ENCODE measurements at places on chromosomes 2 and 18.

DNA sequence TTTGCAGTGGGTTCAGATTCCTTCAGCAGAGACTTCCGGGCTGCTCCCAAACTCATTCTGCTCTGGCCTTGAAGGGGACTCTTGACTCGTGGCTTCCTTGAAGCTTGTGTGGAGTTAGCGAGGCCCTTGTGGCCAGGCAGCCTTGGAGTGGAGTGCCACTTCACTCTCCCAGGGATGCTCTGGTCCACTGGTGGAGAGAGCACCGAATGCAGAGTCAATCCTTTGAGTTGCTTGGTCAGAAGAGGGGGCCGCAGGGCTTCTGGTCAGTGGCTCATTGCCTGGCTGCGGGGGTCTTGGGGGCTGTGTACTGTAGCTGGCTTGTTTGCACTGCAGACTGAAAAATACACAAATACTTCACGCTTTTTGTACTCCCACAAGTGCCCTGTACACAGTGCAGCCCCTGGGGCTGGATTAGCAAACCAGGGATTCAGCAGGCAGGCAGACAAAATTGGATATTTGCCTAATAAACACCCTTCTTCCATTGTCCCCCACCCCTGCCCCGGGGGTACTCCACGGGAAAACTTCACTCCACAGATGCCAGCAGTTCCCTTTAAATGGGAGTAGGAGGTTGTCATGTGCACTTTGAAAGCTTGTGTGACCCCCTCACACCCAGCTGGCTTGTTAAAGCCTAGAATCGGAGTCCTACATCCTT, 3.2 kb downstream of the GLI2 start:
- DNase-seq, result no peak

DNA sequence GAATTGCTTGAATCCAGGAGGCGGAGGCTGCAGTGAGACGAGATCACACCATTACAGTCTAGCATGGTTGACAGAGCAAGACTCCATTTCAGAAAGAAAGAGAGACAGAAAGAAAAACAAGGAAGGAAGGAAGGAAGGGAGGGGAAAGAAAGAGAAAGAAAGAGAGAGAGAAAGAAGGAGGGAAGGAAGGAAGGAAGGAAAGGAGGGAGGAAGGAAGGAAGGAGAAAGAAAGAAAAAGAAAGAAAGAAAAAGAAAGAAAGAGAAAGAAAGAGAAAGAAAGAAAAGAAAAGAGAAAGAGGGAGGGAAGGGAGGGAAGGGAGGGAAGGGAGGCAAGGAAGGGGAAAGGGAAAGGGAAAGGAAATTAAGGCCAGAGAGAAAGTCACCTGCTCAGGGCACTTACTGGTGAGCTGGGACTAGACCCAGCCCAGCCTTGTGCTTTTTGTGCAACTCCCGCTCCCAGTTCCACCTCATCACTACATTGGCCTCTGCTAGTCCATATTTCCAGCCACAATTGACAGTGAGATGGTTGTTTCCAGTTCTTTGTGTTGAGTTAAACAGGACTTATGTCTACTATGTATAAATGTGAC, 35.7 kb downstream of the MOGAT1 start:
- DNase-seq, result no peak

GRCh38 chr2:174683392-174683759, 80.9 kb downstream of the CHRNA1 start:
- no peak for DNase-seq

GRCh38 chr2:170744248-170745002, 25.8 kb upstream of the ERICH2 start:
- DNase-seq, result no peak

DNA sequence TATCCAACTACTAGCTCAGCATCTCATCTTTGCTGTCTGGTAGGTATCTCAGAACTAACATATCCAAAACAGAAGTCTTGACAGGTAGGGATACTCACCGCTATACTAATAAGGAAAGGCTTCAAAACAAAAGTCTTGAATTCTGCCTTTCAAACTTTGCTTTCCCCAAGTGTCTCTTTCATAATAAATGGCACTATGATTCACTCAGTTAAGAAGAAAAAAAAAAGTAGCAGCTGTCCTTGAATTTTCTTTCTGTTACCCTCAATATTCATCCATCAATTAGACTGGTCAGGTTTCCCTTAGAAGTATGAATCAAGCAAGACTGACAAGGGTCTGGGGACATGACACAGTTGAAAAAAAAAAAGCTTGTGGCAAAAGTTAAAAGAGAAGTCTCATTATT, 175.1 kb downstream of the GULP1 start:
- DNase-seq, result no peak

DNA sequence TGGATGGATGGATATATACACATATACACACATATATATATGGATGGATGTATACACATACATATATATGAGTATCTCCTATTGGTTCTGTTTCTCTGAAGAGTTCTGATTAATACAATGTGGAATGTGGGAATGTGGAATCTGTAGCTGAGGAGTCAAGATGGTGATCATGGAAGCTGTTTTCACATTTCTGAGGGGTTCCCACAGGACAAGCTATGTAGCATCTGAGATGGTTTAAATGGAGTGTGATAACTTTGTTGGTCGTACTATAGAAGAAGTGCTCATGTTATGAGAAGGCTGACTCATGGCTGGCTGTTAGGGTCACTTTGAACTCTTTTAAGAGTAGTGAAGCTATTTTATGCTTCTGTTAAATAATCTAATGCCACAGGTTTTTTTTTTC, 279.7 kb downstream of the MEIS1 start:
- DNase-seq, result no peak

Data from NCI-H1694 (cell line).